ENCODE measurements at places on chromosomes 6 and 20.
A peak's percentile ranks its signal among the peaks of the same experiment; 100 is the strongest.

- no peak for DNase-seq
These were observed 364.6 kb downstream of the GJA1 start for GRCh38 chr6:121800047-121800446.

GRCh38 chr6:168368936-168369335, 49.4 kb upstream of the DACT2 start:
- no peak for DNase-seq

DNA sequence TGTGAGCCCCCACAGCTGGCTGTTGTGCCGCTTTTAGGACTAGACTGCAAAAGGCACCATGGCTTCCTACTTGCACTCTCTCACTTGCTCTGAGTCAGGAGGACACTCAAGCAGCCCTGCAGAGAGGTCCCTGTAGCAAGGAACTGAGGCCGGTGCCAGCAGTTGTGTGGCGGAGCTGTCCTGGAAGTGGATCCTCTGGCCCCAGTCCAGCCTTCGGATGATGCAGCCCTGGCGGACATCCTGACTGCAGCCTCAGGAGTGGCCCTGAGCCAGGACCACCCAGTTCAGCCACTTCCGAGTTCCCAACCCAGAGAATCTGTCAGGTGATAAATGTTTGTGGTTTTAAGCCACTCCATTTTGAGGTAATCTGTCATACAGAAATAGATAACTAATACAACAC, 17.5 kb downstream of the CTCFL start:
- no peak for DNase-seq

- no peak for DNase-seq
These were observed 159.9 kb upstream of the PCSK2 start for GRCh38 chr20:17066902-17067301.

DNA sequence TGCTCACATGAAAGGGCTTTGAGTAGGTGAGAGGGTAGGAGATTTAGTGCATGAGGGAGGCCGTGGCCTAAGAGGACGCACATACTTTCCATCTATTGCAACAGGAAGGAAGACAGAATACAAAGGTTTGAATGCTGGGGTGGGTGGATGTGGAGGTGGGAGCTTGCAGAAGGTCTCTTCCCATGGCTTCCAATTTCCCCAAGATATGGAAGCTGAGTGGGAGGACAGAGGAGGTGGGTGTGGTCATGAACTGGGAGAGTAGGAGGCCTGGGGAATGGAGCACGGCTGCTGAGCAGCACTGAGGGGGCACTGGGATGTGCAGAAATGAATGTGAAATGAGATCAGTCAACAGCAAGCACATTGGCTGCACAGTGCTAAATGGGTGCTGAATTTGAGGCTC, 70.3 kb downstream of the SCML4 start:
- DNase-seq = no peak

GRCh38 chr6:1821513-1822183, 211.9 kb downstream of the FOXC1 start:
- no peak for DNase-seq

DNA sequence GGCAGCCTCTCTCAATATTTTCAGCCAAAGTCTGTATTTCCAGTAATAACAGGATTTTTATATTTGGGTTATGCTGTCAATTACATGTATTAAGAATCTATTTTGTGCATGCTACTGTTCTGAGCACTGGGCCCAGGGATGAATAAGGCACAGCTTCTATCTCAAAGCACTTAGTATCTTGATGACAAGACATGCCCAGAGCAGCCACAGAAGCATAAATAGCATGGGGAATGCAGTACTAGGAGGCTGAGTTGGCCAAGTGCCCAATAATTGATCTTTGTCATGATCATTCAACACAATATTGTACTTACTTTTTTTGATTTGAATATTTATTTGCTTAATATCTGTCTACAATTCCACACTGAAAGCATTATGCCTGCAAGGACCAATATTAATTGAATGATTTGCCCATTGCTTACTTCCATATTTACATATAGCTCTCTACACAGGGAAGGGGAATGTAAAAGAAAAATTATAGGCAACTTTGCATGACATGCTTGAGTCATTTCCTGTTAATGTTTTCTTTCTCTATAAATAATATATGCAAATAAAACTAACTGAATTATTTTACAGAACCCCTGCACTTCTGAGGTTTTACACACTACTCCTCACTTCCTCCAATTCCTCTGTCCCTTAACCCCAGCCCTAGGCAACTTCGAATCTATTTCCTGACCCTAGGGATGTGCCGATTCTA, 298.9 kb upstream of the BMP2 start:
- DNase-seq = no peak

DNA sequence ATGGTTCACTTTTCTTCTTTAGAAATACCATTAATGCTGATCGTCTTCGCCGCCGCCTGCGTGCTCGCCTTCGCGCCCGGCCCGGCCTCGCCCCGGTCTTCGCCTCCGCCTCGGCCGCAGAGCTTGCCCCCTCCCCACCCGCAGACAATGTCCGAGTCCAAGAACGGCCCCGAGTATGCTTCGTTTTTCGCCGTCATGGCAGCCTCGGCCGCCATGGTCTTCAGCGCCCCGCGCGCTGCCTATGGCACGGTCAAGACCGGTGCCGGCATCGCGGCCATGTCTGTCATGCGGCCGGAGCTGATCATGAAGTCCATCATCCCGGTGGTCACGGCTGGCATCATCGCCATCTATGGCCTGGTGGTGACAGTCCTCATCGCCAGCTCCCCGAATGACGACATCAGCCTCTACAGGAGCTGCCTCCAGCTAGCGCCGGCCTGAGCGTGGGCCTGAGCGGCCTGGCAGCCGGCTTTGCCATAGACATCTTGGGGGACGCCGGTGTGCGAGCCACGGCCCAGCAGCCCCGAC, 4.8 kb upstream of the PRPH2 start:
- DNase-seq = no peak

GRCh38 chr20:47677635-47678453, 107.4 kb downstream of the SULF2 start:
- peak; percentile 43 for DNase-seq

DNA sequence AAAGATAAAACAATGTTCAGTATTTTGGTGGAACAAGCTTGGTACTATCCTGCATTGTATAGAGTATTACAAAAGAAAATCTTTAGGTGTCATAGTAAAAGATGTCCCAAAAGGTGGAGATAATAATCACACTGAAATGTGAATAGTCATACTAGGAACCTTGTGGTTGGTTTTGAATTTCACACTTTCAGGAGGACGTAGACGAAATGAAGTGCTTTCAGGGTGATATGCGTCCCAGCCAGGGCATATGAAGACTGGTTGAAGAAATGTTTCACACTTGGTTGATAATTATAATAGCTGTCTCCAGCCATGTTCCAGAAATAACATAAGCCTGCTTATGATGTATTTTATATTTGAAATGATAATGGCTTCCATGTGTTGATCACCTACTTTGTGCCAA, 60.4 kb downstream of the SCAND1 start:
- no peak for DNase-seq

DNA sequence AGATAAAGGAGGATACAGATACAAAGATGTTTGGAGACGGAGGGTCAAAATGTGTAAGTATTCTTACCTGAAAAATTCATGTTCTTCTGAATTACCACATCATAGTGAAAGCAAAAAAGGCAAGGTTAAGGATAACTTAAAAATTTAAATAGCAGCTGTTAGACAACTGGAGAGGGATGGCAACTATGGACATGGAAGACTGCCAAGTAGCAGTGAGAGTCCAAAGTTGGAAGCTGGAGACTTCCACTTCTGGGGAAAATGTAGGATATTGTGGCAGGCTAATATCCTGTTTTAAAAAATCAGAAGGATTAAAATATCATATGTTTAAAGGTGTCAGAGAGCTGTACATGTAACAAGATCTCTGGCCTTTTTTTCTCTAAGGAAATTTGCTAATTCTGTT, 29.8 kb downstream of the SYCP2 start:
- no peak for DNase-seq

DNA sequence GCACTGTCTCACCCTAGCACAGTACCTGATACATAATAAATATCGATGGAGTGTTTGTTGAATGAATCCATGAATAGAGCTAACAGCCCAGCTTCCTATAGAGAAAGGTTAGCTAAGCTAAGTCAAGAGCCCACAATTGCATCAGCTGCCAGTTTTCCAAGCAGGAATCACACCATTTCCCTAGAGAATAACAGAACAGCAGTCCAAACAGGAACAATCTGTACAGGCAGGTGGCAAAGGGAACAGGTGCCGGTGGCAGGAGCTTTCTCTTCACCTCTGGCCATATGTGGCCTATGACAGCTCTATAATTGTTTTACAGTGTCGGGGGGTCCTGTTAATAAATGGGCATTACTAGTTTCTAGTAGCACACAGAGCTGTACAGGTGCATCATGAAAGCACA, 38.8 kb downstream of the ISM1 start:
- DNase-seq = no peak

DNA sequence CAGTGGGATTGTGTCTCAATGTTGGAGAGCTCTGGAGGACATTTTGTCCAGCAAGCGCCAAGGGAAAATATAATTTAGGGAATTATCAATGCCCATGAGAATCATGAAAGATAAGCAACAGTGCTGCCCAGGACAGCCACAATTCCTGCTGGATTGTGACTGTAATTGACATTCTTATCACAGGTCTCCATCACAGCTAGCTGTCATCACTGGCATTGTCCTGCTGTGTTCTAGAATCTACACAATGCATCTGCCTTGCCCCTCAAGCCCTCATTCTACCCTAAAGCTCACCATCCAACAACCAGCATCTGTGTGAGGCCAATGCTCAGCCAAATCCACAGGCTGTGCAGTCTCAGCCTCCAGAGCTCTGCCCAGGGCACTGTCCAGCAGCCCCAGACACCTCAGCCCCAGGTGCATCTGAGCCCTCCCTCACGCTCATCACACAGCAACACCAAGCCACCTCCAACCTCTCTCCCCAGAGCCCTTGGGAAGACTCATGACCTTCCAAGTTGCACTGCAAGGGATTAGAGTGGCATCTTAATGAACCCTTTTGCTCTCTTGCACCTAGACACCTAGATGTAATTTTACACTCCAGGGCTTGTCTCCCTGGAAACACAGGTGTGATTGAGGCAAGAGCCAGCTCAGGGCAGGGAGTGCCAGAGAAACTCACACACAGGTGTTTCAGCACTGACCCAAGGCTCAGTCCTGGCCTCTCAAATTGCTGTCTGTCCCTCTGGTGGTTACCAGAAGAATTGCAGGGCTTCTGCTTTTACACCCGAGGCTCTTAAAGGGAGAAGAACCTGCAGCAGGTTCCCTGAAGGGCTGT, 85.2 kb upstream of the PHACTR3 start:
- peak; percentile 48 for DNase-seq

GRCh38 chr20:49867453-49868215, 47.7 kb downstream of the SPATA2 start:
- no peak for DNase-seq

GRCh38 chr6:44021589-44022295, 105.5 kb downstream of the MRPL14 start:
- no peak for DNase-seq

- DNase-seq = peak; percentile 11
These were observed 47.2 kb downstream of the VEGFA start for GRCh38 chr6:43817192-43817591.

DNA sequence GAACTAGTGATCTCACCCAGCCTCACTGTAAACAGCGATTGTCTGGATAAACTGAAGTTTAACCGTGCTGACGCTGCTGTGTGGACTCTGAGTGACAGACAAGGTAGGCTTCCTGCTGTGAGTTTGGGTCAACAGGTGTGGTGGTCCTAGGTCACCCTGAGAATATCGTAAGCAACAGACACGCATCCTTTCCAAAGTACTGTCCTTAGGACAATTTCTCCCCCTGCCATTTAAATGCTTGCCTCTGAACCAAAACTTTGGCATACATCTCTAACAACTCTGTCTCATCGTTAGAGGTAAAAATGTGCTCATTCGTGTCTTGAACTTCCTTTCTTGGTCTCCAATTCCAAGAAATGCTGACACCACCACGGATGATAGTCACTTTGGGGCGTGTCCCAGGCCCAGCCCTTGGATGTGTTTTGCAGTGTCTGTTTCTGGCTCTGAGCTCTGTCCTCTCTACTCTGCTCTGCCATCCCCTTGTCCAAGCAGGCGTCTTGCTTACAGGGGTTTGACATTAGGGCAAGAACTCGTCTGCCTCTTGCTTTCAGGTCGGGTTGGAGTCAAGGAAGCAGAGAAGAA, 95.5 kb downstream of the EYA2 start:
- DNase-seq = no peak

DNA sequence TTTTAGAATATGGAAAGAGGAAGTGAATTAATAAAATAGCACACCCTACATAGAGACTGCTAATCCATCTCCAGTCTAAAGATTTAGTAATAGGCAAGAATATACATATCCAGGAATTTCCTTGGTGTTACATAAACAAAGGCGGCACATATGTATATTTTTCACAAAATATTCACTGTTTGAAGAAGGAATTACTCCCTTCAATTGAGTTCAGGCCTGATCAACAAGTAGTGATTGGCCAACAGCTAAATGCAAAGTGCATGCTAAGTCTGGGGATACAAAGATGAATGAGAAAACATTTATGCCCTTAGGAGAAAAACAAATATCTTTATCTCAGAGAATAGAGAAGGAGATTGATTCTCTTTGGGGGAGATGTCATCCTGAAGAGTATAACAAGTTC, 6.5 kb upstream of the HCRTR2 start:
- no peak for DNase-seq

DNA sequence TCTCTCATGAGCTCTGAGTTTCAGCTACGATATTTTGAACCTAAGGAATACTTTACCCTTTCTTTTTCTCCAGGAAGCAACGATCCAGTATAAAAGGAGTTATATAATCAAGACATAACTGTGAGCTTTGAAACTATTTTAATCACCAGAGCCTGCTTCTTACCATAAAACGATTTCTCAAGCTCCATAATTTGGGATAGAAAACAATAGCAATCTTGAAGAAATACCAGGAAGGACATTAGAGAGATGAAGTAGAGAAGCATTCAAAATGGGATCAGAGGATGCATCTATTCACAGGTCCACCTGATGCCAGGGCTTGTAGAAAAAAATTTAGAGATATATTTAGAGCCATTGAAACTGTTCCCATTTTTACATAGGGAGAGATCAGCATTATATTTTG, 135.9 kb downstream of the FUT9 start:
- DNase-seq = no peak

DNA sequence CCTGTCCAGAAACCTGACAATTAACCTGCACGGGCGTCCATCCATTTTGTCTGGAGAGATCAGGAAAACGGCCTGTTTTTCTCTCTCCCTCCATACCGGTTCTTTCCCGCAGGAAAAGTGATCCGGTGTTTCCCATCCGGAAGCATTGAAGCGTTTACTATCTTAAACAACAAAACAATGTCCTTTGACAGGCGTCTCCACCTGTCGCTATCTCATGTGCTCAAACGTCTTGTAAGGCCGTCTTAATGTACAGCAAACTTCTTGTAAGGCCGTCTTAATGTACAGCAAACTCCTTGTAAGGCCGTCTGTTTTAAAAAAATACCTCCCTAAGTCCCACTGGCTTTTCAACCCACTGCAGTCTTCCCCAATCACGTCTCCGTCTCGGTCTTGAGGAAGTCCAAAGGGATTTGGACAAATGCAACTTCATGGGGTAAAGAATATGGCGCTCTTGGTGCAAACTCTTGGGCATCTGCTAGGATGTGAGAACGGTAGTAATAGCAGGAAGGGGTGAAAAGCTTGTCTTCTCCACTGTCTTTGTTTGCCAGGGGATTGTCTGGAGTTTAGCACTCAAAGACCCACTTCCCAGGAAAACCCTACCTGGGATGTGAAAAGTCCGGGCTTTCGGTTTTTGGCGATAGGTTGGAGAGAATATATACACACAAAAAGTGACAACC, 29.9 kb upstream of the TRIM27 start:
- no peak for DNase-seq
